B cell (primary cell): ENCODE measurements at places on chromosomes 6 and 20. TPM values are rescaled to one million over a fixed set of nuclear protein-coding genes. Genes with fewer than 3 reads are reported as not detected.

DNA sequence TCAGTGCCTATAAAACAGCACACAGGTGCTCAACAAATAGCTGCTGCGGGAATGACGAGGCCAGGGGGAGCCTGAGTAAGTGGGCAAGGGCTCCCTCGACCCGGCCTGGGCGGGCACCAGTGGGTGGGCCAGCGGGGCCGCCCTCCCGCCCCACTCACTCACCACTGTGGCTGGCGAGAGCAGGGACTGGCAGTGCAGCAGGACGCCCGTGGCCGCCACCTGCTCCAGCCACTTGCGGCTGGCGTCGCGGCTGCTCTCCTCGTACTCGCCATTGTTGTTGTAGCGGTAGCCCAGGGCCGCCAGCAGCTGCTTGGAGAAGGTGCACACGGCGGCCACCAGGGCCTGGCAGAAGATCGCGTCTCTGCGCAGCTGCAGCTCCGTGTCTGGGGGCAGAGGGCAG is 191.5 kb downstream of the PREX1 start:
- H3K27ac ChIP-seq: no peak overlapping the region
- peaks cover 97% of the 10 kb centered on the region for H3K36me3 ChIP-seq
- no peaks in the 10 kb centered on the region for H3K4me1 ChIP-seq
- DNase-seq: no peak
- no peak overlapping the region for H3K4me3 ChIP-seq

Gene TOX2
- polyA plus RNA-seq: 1.2 and 2.3 TPM in 2 replicates

GRCh38 chr20:3183896-3184612 is 10.7 kb upstream of the LZTS3 start:
- no peaks in the 10 kb centered on the region for H3K27me3 ChIP-seq
- no peaks in the 10 kb centered on the region for H3K4me1 ChIP-seq
- no peak overlapping the region for H3K4me3 ChIP-seq
- H3K27ac ChIP-seq: no peak overlapping the region
- DNase-seq: no peak

- no peaks in the 10 kb centered on the region for H3K36me3 ChIP-seq
- no peaks in the 10 kb centered on the region for H3K4me1 ChIP-seq
- H3K27ac ChIP-seq: no peak overlapping the region
- H3K4me3 ChIP-seq: no peak overlapping the region
- no peak for DNase-seq
Measured at GRCh38 chr6:133906050-133906449, 17.1 kb downstream of the TCF21 start.

DNA sequence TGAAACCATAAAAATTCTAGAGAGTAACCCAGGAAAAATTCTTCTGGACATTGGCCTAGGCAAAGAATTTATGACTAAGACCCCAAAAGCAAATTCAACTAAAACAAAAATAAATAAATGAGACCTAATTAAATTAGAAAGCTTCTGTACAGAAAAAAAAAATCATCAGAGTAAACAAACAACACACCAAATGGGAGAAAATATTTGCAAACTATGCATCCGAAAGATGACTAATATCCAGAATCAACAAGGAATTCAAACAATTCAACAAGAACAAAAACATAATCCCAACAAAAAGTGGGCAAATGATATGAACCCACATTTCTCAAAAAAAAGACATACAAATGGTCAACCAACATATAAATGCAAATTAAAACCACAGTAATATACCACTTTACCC is 242.6 kb upstream of the CDYL start:
- H3K4me1 ChIP-seq: no peaks in the 10 kb centered on the region
- H3K27me3 ChIP-seq: no peaks in the 10 kb centered on the region
- no peak overlapping the region for H3K27ac ChIP-seq

GRCh38 chr6:135030056-135030473 is 24.6 kb downstream of the HBS1L start:
- no peak overlapping the region for H3K4me3 ChIP-seq
- no peak overlapping the region for H3K27ac ChIP-seq
- H3K36me3 ChIP-seq: peaks cover 27% of the 10 kb centered on the region
- H3K4me1 ChIP-seq: no peaks in the 10 kb centered on the region
- no peaks in the 10 kb centered on the region for H3K27me3 ChIP-seq
- DNase-seq: peak; percentile 19

DNA sequence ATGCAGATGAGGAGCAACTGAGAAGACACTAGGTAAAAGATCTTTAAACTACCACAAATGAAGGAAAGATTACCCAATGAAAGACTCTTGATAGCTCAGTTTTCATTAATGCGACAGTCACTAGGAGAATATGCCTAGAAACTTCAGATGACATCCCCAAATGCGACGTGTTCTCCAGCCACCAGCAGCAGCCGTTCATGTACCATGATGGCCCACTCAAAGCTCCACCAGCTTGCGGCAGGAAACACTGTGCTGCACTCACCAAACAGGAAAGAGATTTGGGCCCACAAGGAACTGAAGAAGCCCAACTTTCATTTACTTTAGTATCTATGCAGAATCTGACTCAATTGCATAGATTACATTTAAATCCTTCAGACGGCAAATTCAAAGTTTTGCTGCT is 7.5 kb downstream of the DIDO1 start:
- peak; percentile 45 for DNase-seq
- H3K4me1 ChIP-seq: peaks cover 72% of the 10 kb centered on the region
- peak overlapping the region; percentile 60 for H3K27ac ChIP-seq
- peak overlapping the region; percentile 21 for H3K4me3 ChIP-seq
